ENCODE measurements at places on chromosomes 5 and 9.

DNA sequence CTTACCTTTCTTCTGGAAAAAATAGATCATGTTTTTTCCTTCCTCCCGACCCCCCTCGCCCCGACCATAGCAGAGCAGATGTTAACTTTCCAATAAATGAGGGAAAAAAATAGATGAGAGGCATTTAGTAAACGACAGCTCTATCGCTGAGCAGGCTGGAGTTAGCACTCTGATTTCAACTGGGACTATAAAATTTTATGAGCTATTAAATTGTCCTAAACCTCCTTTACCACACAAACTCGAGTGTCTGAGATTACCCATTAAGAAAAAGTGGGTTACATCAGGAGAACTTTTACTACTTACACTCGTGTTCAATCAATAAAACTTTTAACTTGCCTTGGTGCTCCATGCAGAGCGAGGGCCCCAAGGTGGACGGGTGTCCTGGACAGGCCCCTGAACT lies 59.8 kb upstream of the RNU6ATAC start:
- no peak for DNase-seq

DNA sequence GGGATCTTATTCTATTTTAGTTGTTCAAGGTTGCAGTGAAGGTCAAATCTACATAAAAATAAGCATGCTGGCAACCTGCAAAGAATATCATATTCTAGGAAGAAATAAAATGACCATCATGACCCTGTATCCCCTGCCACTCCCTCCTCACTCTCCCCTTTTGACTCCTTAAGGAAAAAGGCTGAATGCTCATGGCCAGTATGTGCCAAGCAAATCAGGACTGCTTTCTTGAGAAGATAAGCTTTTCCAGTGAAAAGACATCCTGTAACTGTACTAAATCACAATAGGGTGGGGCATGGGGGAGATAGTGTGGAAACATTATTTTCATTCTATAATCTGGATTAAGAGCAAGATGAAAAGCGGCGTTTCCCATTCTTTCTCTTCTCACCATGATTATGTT lies 100.6 kb upstream of the LIFR start:
- no peak for DNase-seq

GRCh38 chr9:134372581-134373267 lies 46.5 kb downstream of the RXRA start:
- no peak for DNase-seq

DNA sequence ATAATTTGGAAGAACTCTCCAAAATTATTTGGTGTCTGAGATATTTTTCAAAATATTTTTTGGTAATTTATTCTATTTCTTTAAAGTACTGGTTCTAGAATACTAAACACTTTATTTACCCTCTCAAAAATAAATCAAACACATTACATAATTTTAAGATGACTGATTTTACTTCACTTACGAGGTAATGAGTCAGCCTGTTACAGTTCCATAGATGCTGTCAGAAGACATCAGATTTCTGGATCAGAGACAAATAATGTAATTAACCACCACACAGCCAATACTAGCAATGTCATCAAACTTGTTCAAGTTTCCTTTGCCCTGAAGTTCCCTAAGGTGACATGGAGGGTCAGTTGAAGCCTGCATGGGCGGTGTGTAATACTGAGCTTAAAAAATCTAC lies 106.1 kb upstream of the CDH9 start:
- DNase-seq, result no peak

GRCh38 chr5:156258934-156259333 lies 68.0 kb upstream of the SGCD start:
- no peak for DNase-seq

DNA sequence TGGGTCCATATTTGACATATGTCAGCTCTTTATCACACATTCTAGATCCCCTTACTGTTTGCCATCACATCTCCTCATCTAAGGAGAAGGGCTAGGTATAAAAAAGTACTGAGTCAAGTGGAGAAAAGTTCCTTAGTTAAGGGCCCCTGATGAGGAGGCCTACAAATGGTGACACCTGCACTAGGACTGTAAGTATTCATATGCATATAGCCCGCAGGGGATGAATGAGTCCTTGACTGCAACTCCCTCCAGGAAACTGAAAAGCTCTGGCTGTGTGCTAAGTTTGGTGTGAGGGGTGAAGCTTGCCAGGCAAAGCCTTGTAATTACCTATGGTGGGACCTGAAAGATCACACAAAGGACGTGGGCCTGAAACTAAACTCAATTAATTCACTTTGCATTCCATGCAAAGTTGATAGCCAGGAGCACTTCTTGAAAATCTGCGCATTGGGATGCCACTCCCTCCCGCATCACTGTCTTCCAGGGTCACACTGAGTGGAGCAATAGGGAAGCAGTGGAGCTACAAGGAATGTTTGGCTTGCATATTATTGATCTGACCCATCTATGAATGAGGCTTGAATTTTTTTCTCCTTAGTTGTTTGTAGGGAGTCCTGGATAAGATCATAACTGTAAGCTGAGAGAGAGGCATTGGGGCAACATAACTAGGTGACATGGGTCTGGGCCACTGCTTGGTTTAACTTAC lies 11.9 kb upstream of the EQTN start:
- DNase-seq, result no peak

GRCh38 chr9:101014566-101014965 lies 14.0 kb upstream of the PLPPR1 start:
- DNase-seq, result no peak

GRCh38 chr5:141753971-141754713 lies 72.1 kb upstream of the ARAP3 start:
- no peak for DNase-seq

DNA sequence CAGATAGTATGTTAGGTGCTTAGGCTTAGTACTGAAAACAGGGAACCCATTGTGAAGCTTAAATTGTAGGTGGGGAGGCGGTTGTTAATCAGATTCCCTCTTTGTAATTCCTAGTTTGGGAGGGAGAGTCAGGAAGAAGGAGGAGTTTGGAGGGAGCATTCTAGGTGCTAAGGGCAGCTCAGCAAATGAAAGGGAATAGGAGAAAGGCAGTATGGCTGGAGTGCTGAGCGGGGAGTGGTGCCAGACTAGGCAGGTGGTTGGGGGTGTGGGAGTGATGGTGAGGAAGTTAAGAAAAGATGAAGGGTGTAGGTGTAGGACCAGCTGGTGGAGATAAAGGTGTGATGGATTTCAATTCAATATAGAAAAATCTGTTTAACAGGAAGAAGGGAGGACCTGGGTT lies 11.1 kb upstream of the GARNL3 start:
- DNase-seq, result no peak

DNA sequence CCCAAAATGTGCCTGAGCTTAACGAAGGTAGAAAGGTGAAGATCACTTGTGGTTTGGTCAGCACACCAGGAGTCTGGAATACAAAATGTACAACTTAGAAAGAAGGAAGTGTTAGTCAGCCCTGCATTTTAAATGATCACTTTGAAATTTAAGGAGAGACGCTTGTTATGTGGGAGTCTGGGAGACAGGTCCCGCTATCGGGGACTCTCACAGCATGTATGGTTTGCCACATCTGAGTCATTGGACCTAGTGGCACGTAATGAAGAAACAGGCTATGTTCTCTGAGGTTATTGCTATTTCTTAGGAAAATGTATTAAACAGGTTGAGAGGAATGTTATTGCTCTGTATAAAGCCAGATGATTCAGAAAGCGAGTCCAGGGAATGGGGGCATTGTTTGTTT lies 2362.5 kb upstream of the WWC1 start:
- DNase-seq, result no peak

GRCh38 chr5:157502143-157502647 lies 42.2 kb downstream of the NIPAL4 start:
- no peak for DNase-seq

DNA sequence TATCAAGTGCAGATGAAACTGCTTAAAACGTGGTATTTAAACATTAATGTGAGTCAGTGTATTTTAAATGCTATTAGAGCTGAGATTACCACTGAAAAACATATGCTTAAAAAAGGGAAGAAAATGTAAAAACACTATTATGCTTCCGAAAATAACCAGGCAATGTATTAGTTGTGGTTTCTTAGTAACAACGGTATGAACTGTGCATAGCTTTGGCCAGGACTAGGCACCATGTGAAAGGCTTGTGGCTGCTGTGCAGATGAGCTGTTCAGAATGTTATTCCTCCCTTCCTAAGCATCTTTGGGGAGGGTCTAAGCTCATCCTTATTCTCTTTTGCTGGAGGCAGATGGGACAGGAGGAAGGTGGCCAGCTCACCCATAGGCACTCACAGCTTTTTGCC lies 84.9 kb downstream of the NTRK2 start:
- no peak for DNase-seq

GRCh38 chr5:178560911-178561310 lies 29.3 kb downstream of the COL23A1 start:
- DNase-seq, result no peak

DNA sequence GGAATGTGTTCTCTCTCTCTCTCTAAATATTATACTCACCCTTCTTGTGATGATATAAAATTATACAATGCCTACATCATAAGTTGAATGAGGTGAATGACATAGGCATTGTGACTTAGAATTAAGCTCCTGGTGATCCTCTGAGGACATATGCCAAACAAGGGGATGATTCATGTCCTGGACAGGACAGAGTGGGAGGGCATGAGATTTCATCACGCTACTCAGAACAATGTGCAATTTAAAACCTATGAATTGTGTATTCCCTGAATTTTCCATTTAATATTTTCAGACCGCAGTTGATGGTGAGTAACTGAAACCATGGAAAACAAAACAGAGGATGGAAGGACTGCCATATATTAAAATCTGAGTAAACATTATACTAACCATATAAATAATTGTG lies 782.2 kb upstream of the NUDT12 start:
- no peak for DNase-seq

DNA sequence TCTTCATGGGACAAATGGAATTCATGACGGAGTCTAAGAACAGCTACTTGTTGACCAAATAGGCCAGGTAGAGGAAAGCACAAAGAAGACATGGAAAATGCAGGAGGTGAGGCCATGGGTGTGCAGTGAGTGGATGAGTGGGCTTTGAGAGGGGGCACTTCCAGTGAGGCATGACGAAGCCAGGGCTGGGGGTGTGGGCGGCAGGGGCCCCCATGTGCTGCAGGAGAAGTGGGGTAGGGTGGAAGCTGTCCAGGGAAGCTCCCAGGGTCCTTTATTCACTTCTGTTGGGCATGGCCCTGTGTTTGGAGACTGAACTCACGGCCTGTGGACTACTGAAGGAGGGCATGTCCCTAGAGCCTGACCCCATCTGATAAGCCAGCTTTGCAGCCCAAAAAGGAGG lies 127.6 kb upstream of the SLC25A48 start:
- DNase-seq, result no peak

- no peak for DNase-seq
Observed at GRCh38 chr5:72822944-72823343, 6.5 kb downstream of the TNPO1 start.

All from activated naive CD4-positive, alpha-beta T cell (primary cell).